HFF-Myc (cell line): ENCODE measurements at places on chromosomes 6 and 20.

DNA sequence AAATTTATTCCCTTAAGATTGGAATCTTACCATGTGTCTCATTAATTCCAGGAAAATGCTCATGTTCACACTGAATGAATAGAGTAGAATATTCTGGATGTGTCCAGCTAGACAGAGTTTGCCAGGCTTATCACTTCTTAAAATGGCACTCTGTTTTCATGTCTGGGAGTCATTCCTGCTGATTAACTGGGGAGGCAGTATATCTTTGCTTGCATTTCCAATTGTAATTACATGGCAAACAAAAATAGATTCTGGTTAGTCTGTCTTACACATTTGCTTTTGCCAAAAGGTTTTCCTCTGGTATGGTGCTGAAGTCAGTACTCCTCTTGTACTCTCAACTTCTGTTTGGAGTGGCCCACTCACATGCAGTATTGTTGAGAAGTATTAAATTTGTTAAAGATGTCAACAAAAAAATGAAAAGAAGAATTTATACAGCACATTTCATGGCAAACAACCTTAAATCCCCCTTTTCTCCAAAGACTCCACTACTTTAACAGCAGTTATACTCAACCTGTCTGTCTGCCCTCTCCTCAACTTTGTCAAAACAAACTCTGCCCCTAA, 70.2 kb downstream of the TENT5A start:
- no peak for DNase-seq

GRCh38 chr6:125948455-125948854, 8.1 kb upstream of the HINT3 start:
- DNase-seq = no peak

DNA sequence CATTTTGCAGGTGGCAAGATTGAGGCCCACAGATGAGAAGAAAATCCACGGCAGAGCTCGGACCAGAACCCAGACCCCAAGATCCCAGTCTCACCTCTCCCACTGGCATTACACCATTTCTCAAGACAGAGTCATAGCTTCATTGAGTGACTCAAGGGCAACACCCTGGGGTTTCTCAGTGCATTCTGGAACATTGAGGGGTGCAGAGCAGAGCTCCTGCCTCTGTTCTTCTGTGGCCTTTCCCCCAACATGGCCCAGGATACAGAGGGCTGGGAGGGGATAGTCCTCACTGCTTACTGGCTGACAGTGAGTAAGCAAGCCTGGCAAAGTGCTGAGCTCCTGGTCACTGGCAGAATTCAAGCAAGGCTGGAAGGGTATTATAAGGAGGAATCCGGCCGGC, 74.0 kb downstream of the MDGA1 start:
- DNase-seq = no peak

DNA sequence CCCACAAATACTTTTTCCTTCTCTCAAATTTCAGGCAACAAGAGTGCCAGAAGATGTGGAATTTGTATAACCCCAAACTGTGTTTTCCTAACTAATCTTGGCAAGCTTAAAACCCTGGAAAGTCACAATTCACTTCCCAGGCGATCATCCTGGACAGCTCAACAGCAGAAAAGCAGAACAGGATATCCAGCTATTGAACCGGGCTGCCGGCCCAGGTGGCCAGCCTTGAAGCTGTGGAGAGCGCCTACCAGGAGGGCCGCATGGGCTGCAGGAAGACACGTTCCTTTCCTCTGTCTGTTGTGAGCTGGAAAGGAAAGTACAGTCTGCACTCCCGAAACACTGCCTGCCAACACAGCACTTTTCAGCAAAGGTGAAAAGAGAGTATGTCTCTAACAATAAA, 719.7 kb upstream of the MARCKS start:
- DNase-seq = no peak

DNA sequence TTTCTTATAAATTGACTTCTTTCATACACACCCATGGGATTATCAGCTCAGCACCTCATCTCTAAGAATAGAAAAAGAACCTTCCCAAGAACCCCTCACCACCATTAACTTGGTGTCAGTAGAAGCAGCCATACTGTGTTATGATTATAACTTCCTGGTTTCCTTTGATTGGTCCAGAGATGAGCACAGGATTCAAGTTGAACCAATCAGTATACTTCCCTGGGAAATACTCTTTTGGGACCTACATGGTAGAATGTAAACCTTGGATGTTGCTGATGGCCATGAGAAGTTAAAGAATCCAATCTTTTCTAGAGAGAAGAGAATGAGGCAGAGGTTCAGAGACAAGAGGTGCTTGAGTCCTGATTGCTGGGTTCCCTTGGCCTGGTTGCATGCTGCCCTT, 190.8 kb downstream of the BMP7 start:
- DNase-seq = no peak

DNA sequence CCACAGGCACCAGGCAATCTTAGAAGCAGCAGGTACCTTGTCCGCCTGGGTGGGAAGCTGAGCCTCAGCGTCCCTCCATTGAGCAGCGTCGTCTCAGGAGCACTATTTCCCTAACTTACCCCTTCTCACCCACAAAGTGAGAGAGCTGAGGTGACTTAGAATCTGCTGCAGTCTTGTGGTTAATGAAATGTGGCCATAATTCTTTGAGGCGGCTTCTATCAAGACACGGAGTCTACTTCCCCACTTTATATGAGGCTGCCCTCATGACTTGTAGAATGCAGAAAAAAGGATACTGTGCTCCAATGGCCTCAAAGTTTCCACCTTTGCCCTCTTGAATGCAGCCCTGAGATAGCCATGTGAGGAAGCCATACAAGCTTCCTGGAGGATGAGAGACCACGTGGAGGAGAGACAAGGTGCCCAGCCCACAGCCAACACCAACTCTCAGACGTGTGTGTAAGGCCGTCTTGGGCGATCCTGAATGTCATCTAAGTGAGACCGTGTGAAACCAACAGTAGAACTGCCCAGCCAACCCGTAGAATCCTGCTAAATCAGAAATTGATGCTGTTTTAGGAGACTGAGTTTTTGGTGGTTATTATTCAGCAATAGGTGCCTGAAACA, 9.1 kb upstream of the TAGAP start:
- DNase-seq = no peak

GRCh38 chr6:135062735-135063134, 8.1 kb upstream of the HBS1L start:
- DNase-seq = no peak
